Stimulated activated CD8-positive, alpha-beta memory T cell treated with anti-CD3 and anti-CD28 coated beads, Interleukin-7, amount 100 ng/mL, for 1 hour (primary cell): ENCODE measurements at places on chromosomes 7 and 10.

DNA sequence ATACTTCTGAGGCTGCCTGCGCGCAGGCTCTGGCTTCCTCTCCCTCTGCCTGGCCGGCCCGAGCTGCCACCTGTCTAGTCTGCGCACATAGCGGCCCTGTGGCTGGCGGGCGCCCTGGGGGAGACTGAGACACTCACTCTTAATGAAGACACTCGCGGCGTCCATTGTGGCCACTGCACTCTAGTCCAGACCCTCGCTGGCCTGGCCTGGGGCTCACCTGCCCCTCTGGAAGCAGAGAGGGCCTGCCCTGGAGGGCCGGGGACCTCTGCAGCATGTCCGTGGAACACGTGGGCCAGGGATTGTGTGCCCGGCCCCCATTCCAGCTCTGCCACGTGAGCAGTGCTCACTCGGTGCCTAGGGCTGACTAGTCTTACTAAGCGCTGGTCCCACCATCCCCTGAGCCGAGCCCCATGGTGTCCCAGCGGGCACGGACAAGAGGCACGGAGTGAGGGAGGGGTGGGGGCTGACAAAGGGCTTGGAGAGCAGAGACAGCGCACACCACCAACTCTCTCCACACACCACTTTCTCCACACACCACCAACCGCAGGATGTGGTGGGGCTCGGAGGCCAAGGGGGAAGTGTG is 149.3 kb downstream of the ELFN1 start:
- DNase-seq, result no peak

DNA sequence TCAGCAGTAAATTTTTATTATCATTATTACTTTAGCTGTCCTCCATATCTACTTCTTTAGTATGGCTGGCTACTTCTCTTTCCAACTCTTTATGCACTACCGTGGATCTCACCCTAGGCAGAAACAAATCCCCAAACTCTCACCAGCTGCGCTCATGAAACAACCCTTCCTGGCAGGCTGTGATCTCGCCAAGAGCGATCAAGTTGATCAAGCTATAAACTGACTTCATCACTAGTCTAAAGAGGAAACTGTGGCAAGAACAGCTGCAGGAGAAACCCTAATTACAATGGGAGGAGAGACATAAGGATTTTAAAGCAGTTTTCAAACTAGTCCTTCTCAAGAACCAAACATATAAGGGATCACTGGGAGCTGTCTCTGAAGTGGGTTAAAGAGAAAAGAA is 160.5 kb upstream of the PRSS58 start:
- no peak for DNase-seq

DNA sequence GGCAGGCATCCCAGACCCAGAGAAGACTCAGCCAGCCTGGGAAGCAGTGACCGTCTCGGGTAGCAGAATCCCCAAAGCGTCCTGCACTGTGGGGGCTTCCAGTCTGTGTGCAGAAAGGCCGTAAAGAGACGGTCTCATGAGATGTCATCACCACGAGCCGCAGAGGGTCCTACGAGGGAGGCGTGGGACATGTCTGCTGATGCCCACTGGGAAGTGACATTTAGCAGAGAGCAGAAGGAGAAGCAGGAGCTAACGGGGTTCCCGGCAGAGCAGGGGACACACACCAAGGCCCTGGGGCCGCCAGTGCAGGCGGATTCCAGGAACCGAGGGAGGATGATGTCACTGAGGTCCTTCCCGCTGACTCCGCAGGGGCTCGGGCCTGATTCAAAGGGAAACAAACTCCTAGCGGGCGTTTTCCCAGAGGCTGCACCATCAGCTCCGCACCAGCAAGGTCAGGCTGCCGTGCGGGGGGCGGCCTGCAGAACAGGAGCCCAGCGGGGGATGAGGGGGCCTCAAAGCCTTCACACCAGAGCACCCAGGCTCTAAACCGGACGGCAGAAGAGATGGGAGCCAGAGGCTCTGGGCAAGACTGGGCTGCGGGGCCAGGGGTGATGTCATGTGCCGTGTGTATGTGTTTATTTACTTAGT is 85.4 kb upstream of the PDGFA start:
- no peak for DNase-seq

GRCh38 chr10:127216274-127216673 is 19.9 kb upstream of the INSYN2A start:
- DNase-seq, result no peak

GRCh38 chr10:129161150-129161549 is 305.9 kb upstream of the MGMT start:
- no peak for DNase-seq

DNA sequence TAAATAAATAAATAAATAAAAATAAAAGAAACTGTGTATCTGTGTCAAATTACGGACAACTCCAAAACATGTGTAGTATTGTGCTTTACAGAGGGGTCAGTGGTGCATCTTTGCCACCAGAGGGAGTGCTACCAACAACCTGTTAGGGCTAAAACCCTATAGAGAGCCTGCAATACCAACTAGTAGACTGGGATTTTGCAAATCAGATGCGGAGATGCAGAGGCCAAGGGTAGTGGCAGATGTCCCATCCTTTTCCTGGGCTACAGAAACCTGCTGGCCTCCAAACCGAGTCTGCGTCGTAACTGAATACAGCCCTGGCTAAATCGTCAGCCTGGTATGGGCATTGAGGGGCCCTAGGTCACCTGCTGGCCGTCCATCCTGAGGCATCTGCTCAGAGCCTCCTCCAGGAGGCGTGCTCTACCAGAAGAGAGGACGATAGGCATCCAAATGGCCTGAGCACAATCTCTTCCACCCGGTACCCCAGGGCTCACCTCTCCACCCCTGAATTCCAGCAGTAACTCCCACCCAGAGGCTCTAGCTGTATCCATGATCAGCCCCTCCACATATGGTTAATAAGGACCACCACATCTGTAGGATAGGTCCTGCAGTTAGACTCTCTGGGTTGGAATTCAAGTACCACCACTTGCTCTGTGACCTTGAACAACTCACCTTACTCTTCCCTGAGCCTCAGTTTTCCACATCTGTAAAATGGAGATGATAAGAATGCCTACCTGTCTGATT is 6.2 kb upstream of the RRP12 start:
- peak; percentile 31 for DNase-seq

DNA sequence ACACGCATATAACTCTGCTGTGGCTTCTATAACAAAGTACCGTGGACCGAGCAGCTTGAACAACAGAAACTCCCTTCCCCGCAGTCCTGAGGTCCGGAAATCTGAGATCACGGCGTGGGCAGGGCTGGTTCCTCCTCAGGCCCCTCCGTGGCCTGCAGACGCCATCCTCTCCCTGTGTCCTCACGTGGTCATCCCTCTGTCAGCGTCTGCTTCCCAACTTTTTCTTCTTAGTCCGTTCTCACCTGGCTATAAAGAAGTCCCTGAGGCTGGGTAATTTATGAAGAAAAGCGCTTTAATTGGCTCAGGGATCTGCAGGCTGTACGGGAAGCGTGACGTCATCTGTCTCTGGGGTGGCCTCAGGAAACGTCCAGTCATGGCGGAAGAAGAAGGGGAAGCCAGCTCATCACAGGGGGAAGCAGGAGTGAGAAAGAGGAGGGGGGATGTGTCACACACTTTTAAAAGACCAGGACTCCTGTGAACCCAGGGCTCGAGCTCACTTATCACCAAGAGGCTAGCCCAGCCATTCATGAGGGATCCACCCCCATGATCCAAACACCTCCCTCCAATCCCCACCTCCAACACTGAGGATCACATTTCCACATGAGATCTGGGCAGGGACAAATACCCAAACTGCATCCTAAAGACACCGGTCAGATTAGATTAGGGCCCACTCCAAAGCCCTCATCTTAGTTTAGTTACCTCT is 91.2 kb upstream of the INSIG1 start:
- peak; percentile 23 for DNase-seq

DNA sequence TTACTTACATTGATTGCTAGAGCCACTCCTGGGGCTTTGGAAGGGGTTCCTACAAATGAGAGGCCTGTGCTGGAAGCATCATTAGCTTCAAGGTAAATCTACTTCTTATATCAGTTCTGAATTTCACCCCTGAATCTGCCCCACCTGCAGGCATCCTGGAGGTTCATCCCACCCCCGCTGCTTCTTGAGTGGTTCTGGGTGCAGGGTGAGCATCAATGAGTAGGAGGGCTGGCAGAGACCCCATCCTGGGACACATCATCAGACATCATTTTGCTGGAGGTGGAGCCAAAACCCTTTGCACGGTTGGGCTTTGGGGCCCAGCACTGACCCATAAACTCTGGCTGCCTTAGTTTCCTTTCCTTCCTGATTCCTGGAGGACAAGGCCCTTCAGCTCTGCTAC is 143.7 kb downstream of the PTPN20 start:
- no peak for DNase-seq

- DNase-seq, result no peak
Measured at GRCh38 chr10:101110856-101111523, 20.1 kb upstream of the TLX1 start.

- no peak for DNase-seq
Measured at GRCh38 chr10:5723692-5724091, 39.1 kb downstream of the TASOR2 start.

- DNase-seq, result no peak
Measured at GRCh38 chr7:105304040-105304895, 84.5 kb downstream of the SRPK2 start.

DNA sequence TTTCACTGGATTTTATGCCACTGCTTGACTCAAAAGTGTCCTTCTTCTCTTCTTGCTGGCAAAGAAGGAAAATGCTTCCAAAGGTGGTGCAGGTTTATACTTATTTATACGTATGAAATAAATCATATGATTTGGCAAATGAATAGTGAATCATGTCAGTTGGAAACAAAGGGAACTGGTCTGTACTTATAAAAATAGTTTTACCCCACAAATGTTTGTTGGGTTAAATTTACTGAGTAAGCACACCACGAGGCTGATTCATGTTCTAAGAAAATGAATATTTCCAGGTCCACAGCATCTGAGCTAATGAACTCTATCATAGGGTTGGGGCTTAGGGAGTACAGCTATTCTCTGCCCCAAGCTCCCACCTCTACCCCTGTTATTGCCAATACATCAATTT is 232.2 kb downstream of the TRIL start:
- DNase-seq, result no peak

DNA sequence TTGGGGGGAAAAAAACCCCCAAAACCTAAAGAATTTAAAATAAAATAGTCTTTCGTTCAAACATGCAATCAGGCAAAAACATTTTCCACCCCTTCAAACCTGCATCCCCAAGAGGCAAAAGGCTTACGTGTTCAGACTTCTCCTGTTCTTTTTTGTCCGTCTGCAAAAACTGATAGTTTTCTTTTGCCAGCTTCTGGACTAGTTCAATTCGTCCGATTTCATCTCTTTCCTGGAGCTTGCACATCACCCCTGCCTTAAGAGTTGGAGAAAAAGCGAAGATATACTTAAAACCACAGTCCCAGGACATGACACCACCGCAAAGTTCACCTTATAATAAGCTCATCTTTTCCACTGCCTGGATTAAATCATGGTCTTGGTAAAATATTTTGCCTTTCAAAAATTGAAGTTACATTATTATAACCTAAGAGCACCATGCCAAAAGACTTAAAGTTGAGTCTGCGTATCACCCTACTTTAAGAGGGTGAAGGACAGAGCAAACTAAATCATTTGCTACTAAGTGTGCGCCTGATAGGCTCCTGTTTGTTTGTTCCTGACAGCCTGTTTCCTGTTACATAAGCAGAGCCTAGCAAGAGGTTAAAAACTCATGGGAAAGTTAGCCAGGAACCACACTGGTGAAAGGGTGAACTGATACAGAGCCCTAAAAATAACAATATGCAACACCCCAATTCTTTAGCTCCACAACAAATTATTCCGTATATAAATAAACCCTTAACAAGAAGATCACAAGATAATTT is 137.0 kb downstream of the RAPGEF5 start:
- DNase-seq, result no peak

GRCh38 chr7:38550836-38551235 is 80.3 kb downstream of the AMPH start:
- no peak for DNase-seq

DNA sequence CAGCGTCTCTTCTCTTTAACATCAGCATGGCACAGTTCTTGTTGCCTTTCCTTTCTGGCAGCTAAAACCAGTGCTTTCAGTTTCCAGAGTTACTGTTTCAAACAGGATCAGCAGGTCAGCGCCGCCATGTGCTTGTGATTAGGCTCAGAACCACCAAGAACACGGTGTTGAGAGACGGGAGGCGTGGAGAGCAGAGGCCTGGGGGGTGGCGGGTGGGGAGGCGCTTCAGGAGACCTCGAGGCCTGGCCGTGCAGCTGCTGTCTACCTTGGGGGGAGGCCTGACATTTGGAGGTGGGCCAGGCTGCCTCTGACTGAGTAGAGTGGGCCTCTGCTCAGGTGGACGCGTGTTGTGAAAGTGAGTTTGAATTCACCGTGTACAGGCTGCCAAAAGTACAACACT is 22.0 kb downstream of the PFKFB3 start:
- no peak for DNase-seq

DNA sequence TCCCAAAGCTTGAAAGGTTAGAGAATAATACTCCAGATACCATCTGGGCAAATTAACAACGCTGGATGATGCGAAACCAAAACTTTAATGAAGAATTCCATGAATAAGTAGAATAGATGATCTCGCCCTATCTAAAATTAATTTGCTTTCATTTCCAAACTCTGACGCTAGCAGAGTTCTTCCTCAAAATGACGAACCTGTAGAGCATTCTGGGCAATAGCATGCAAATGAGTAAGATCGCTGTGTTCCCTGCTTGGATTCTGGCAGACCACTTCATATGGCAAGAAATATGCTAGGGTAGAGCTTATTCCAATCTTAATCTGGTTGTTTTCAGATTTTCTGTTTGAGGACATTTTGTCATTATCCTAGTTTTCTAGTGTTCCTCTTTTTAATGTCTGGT is 36.1 kb upstream of the SMNDC1 start:
- no peak for DNase-seq

DNA sequence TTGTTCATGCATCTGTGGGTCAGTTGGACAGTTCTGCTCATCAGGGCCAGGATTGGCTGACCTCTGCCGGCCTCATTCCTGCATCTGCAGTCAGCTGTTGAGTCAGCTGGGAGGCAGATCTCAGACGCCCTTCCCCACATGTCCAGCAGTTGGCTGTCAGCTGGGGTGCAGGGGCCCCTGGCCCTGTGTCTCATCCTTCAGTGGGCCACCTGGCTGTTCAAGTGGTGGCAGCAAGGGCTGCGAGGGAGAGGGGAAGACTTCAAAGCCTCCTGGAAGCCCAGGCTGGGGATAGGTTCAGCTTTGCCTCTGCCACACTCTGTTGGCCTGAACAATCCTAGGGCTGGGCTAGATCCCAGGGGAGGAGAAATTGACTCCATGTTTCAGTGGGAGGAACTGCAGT is 33.2 kb downstream of the TACR2 start:
- DNase-seq, result no peak

DNA sequence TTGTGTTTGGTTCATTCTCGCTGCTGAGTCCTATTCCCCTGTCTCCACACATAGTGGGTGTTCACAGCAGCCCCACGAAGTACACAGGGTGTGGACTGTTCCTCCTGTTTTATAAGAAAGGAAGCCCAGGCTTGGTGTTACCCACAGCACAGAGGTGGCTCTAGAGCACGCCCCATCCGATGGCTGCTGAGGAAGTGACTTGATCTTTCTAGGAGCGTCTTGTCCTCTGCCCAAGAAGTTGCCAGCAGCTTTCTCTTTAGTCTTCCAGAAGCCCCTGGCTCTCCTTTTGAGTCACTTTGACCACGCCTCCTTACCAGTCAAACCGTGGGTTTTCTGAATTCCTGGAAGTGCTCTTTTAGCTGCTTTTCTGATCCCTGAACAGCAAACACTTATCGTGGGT is 94.0 kb downstream of the GRK5 start:
- peak; percentile 41 for DNase-seq

- DNase-seq, result no peak
Measured at GRCh38 chr7:158030071-158030470, 557.6 kb downstream of the PTPRN2 start.

GRCh38 chr7:156515911-156516790 is 124.4 kb upstream of the RNF32 start:
- no peak for DNase-seq

GRCh38 chr7:6290319-6290741 is 17.9 kb upstream of the CYTH3 start:
- no peak for DNase-seq
